ENCODE measurements at places on chromosomes 11 and 22.
A peak's percentile ranks its signal among the peaks of the same experiment; 100 is the strongest.

DNA sequence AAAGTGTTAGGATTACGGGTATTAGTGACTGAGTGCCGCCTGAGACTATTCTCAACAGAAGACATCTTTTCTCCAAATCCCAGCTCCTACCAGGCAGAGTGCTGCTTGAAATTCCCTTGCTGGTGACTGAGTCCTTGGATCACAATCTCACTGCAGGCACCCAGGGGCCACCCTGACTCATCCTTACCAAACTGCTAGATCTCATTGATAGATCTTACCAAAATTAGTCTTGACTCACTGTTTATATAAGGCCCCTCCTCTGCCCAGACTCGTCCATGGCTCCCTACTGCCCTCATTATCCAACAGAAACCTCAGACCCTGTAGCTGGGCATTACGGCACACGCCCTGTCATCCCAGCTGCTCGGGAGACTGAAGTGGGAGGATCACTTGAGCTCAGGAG lies 14.7 kb downstream of the TBC1D10A start:
- DNase-seq, result no peak

GRCh38 chr11:126636911-126637794 lies 281.7 kb downstream of the ST3GAL4 start:
- DNase-seq, result peak; percentile 50

- no peak for DNase-seq
Measured at GRCh38 chr11:70109006-70109405, 30.9 kb downstream of the ANO1 start.

DNA sequence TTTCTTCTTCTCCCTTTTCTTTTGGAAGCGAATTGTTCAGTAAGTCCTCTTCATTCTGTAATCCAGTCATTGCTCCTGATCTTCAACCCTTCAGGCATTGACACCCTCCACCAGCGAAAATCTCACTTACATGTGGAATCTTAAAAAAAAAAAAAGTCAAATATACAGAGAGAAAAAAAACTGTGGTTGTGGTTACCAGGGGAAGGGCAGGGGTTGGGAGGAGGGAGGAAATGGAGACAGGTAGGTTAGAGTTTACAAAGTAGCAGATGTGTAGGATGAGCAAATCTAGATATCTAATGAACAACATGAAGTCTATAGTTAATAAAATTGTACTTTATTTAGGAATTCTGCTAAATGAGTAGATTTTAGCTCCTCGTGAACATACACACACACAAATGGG lies 17.7 kb upstream of the TMEM123 start:
- no peak for DNase-seq

- DNase-seq, result no peak
Measured at GRCh38 chr11:46918788-46919513, 601 bp upstream of the LRP4 start.

GRCh38 chr11:77726524-77726923 lies 88.9 kb upstream of the CLNS1A start:
- DNase-seq, result no peak

- DNase-seq, result peak; percentile 27
Measured at GRCh38 chr11:20397281-20397680, 9.8 kb downstream of the PRMT3 start.

GRCh38 chr11:119373921-119374631 lies 7.4 kb downstream of the USP2 start:
- DNase-seq, result peak; percentile 54
